ENCODE measurements at places on chromosomes 2 and 18.

DNA sequence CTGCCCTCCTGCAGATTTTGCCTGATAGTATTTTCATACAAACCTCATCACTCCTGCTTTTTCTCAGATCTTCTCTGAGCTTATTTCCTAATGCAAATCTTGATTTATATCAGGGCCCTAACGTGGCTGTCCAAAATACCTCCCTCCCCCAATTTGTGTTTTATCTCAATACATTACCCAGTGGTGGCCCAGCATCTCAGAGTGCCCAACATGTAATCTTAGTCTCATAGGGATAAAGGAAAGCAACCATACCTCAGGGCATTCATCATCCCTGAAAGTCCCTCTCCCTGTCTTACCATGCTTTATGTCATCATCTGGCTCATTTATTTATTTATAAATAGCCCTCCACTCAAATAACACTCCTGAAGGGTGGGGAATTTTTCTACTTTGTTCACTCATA lies 135.3 kb downstream of the SLC8A1 start:
- DNase-seq = no peak

DNA sequence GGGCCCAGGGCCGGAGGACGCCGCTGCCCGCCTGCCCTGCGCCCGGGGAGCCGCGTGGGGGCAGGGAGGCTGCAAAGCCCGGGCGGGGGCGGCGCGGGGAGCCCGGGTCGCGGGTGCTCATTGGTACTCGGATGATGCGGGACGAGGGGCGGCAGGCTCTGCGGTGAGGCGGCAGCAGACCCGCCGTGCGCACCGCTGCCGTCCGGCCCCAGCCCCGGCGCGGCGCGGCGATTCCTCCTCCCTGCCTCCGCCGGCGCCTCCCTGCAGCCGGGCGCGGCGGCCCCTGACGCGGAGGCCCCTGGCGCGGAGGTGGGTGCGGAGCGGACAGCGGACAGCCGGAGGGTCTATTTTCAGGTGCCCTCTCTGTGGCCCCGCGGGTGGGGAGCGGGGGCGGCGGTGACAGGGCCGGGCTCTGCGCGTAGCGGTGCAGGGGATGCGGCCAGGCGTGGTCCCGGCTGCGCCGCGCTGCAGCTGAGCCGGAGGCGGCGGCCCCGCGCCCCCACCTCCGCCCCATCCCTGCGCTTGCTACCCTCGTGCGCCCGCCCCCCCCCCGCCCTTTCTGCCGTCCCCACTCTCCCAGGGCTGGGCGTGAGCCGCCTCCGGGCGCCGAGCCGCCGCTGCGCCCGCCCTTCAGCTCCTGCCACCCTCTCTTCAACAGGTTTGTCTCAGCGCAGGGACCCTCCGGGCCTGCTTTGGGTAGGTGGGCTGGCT lies 640 bp downstream of the SPTBN1 start:
- no peak for DNase-seq

DNA sequence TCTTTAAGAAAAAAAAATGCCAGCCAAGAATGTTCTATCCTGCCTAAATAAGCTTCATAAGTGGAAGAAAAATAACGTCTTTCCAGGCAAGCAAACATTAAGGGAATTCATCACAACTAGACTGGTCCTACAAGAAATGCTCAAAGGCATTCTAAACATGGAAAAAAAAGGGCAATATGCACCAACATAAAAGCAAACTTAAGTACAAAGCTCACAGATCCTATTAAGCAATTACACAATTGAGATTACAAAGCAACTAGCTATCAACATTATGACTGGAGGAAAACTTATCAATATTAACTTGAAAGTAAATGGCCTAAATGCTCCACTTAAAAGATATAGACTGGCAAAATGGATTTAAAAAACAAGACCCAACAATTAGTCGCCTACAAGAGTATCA lies 240.6 kb upstream of the CTAGE1 start:
- no peak for DNase-seq

- no peak for DNase-seq
Measured at GRCh38 chr2:8525582-8526402, 156.1 kb upstream of the ID2 start.

DNA sequence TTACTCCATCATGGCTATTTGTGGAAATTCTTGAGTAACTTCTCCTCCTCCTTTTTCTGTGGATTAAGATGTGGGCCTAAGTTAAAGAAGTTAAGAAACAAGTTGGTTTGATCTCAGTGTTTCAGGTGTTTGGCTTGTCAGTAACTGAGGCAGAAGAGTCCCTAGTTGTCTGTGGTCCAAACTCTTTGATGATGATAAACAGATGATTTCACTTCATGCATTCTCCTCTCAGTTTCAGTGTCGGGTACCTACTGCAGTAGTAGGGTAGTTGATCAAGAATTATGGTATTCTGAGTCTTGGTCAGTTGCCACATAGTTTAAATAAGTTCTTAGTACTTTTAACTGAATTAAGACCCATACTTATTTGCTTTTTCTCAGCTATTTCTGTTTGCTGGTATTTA lies 85.6 kb downstream of the NCOA1 start:
- no peak for DNase-seq

DNA sequence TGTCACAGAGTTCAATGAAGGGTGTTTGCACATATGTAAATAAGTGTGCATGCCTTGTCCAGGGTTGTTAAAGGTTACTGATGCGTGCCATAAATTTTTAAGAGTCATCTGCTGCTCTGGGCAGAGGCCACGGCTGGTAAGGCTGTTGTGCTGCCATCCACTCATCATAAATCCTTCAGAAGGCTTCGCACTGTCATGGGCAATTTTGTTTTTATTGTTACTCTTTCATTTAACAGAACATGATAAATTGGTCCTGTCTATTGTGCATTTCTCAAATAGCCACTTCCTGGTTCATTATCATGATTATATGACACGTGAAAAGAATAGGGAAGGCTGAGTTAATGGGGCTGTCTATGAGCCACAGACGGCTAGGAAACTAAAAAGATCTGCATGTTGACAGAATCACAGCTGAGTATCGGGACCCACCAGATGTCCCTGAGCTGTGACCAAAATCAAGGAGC lies 634.3 kb upstream of the SOX11 start:
- no peak for DNase-seq

- no peak for DNase-seq
Measured at GRCh38 chr2:191030521-191031154, 16.7 kb upstream of the STAT1 start.

DNA sequence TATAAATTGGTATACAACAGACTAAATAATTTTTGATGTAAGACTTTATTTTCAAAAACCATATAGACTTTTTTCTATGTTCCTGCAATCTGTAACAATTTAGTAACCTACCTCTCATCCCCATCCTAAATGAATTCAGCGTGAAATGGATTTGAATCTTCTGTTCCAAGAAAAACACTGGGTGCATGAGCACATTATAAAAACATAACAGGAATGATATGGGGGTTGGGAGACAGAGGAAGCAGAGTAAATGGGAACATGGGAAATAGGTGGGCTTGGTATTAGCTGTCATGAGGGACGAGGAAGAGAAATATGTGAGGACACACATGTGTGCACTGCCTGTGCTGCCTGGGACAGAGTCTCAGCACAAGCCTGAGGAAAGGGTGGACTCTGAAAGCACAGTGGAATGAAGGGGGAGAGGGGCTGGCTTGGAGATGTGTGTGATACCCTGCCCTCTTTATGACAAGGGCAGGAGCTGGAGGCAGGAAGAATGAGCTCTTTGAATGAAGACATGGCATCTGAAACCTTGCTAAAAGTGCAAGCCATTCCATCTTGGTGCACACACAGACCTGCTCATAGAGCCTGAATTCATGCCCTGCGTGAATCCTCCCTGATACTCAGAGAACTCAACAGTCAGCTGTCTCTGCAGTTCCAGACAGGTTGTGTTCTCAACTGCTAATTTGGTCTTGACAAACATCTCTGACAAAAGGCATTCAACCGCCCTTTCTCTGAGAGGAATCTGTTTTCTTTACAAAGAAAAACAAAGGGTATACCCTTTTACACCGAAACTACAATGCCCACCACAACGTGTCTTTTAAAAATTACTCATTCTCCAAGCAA lies 66.6 kb downstream of the EPB41L3 start:
- no peak for DNase-seq

DNA sequence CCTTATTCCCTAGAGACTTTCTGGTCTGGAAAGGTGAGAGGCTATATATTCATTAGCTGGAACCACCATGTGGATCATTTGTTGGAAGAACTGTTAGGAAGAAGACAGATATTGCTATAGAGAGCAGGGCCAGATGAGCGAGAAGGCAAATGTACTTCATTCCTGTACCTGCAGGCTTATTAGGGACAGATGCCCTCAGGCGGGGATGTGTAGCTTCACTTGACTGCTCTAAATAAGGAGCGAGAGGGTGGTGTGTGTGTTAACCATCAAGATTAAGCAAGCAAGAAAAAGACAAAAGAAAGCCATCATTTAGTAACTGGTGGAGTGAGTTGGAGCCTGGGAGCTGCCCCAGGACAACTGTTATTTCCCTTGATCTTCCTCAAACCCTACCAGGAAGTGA lies 36.4 kb downstream of the NEDD4L start:
- DNase-seq = no peak

DNA sequence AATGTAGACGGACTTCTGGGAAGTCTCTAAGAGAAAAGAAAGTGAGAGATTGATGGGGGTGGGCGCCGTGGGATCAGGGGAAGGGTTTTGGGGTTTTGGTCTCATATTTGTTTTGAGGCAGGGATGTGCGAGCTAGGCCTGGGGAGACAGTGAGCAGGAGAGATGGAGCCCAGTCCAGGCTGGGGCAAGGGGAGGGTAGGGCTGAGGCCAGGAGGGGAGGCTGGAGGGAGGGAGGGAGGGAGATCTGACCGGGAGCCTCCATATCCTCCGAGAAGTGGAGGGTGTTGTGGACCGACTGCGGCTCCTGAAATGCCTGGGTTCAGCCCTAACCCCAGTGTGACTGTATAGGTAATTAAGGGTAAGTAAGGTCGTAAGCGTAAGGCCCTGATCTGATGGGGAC lies 72.8 kb upstream of the ODC1 start:
- no peak for DNase-seq

DNA sequence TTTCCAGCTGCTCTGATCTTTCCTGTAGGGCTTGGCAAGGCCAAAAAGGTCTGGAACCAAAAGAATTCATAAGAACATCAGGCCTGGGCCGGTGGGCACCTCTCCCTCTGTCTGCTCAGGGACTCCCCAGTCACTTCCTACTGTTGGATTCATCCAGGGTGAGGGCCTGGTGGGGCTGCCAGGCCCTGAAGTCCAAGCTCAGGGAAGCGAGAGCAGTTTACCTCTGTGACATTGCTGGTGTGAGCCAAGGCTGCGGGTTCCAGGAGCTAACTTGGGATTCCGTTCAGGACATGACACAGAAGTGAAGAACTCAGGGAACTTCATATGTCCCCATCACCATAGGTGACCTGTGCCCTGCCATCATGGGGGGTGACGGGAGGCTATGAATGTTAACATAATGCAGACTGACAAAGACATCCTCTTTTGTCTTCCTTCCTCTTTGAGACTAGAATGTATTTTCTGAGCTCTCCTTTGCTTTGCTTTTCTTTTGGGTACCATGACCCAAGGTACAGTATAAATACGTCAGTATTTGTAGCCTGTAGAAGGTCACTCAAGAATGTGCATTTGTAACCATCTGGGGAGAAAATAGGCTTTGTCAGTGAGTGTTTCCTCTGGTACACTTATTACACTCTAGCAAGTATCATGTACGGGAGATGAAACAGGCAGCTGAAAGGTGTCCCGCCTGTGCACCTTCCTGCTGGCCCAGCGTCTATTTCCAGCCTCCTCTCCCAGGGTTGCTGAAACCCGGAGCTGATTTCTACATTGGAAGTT lies 130.5 kb upstream of the SLC1A4 start:
- DNase-seq = no peak

GRCh38 chr18:9831036-9831722 lies 54.6 kb upstream of the TXNDC2 start:
- DNase-seq = no peak

DNA sequence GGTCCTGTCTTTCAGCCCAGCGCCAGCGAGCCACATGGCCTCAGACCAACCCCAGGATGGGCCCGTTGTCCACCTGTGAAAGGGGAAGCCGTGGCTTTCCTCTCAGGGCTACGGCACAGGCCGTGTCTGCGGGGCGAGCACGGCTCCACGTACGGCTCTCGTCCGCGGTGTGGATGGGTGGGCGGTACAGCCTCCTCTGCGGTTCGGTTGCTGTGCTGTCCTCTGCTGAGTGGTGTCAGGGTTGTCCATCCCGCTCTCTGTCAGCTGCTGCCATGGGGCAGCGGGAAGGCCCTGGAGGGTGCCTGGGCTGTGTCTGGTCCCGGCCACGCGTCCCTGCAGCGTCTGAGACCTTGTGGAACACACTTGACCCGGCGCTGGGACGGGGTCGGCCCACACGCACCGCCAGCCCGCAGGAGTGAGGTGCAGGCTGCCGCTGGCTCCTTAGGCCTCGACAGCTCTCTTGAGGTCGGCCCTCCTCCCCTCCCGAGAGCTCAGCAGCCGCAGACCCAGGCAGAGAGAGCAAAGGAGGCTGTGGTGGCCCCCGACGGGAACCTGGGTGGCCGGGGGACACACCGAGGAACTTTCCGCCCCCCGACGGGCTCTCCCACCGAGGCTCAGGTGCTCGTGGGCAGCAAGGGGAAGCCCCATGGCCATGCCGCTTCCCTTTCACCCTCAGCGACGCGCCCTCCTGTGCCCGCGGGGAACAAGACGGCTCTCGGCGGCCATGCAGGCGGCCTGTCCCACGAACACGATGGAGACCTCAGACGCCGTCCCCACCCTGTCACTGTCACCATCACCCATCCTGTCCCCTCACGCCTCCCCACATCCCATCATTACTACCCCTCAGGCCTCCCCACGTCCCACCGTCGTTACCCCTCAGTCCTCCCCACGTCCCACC lies 128.7 kb downstream of the NFATC1 start:
- peak; percentile 39 for DNase-seq

DNA sequence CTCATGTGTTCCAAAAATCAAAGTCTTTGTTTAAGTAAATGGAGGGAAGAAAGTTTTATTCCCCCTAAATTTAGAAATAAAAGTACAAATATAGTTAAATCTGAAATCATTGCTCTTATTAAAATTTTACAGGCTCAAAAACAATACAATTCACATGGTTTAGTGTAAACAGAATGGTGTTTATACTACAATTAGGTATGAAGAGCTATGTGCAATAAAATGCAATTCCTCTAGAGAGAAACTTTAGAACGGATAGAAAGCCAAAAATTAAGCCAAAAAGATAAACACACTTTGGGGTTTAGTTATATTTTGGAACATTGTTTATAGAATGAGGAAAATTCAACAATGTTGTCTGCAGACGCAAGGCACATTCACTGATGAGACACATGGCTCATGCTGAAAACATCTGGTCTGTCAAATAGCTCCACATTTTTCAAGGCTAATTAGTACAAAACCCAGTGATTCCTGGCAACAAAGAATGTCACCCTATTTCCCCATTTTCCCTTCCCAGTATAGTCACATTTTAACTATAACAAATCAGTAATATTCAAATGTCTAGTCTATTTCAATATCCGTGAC lies 103.3 kb downstream of the EXOC6B start:
- DNase-seq = no peak

- DNase-seq = no peak
Measured at GRCh38 chr18:45785134-45785533, 40.3 kb upstream of the SIGLEC15 start.

DNA sequence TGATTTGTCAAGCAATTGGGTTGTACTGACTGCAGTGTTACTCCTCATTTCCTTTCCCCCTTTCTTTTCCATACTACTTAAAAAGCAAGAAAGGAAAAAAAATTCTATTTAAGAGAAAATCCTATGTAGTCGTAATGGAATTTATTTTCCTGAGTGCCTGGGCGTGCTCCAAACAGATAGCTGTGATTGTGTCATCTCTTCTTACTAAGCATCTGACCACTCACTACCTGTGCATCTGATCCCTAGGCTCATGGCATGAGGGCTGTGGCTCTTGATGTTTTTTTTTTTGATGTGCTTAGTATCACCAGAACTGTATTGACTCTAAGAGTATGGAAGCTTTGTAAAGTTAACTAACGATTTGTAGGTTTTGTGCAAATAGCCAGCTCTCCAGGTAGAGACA lies 19.0 kb downstream of the CRIM1 start:
- DNase-seq = no peak

- no peak for DNase-seq
Measured at GRCh38 chr2:165469417-165469816, at the start of gene CSRNP3. Gene CSRNP3 (plus strand): TSS chr2:165469698. CDS start chr2:165595066, 125,368 bp downstream.

Measured in activated T-helper 1 cell treated with anti-CD3 and anti-CD28 coated beads, Interleukin-2, amount 50 U/mL, for 16 hours (primary cell).